ENCODE measurements at places on chromosomes 4 and X.

- DNase-seq, result no peak
These were observed 38.0 kb downstream of the RADX start for GRCh38 chrX:106649523-106650428.

DNA sequence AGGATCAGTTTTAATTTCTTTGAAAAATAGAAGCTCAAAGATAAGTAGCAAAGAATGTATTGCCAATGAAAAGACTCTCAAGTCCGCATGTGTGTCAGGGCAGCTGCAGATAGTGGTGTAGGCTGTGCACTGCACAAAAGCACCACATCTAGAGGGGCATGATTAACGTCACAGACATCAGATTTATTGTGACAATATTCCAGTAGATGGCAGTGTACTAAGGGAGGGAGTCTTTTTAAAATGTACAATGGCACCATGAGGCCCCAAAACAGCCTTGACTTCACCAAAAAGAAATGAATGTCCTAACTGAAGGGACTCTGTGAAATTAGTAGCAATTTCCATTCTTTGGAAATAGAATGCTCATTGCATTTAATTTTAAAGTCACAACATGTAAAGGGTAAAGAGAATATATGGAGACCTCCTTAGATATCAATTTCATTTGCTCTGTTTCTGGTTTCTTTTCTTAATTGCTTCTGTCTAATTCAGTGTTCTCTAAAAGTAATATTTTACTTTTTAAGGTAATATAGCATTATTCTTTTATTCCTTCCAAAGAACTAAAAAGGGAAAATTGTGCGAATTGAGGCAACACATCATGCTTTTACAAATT is 98.4 kb downstream of the ZNF827 start:
- peak; percentile 65 for DNase-seq

DNA sequence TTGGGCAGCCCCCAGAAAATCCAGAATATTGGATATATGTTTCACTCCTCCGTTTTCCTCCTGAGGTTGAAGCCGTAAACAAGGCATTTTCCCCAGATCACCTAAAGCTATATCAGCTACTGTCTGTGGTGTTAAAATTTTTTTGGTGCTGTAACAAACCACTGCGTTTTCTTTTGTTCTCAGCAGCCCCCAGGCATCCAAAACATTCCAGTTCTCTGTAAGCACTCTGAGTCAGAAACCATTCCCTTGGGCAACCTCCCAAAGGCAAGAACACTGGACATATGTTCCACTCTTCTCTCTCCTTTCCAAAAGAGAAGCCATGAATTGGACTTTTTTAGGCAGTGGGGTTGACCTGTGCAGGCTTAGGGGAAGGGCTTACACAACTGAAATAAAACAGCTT is 310.9 kb downstream of the MID1IP1 start:
- no peak for DNase-seq

- peak; percentile 9 for DNase-seq
These were observed 121.5 kb downstream of the PPEF1 start for GRCh38 chrX:18828832-18829404.

DNA sequence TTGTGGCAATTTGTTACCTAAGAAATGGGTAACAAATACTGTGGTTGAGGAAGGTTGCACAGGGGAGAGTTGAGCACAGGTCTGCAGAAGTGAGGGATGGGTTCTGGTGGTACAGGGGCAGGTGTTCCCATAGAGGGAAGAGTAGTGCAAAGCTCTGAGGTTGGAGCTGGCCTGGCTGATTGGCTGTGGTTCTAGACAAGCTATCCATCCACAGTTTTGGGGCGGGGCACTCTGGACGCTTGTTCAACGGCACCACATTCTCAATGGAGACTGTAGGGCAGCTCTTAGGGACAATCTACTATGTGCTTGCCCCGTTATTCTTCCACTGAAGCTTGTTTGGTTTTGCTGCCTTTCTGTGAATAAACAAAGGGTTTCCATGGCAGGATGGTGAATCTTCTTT is 35.4 kb downstream of the NAT8L start:
- DNase-seq, result no peak

- DNase-seq, result no peak
These were observed 63.9 kb downstream of the FHDC1 start for GRCh38 chr4:153000076-153000420.

- DNase-seq, result no peak
These were observed 43.6 kb upstream of the UPRT start for GRCh38 chrX:75230296-75230695.
